Upper lobe of left lung (tissue), 6 donors: ENCODE measurements at places on chromosomes 7 and 10. TPM values are rescaled to one million over a fixed set of nuclear protein-coding genes. Genes with fewer than 3 reads are reported as not detected.
A peak's percentile ranks its signal among the peaks of the same experiment; 100 is the strongest.

DNA sequence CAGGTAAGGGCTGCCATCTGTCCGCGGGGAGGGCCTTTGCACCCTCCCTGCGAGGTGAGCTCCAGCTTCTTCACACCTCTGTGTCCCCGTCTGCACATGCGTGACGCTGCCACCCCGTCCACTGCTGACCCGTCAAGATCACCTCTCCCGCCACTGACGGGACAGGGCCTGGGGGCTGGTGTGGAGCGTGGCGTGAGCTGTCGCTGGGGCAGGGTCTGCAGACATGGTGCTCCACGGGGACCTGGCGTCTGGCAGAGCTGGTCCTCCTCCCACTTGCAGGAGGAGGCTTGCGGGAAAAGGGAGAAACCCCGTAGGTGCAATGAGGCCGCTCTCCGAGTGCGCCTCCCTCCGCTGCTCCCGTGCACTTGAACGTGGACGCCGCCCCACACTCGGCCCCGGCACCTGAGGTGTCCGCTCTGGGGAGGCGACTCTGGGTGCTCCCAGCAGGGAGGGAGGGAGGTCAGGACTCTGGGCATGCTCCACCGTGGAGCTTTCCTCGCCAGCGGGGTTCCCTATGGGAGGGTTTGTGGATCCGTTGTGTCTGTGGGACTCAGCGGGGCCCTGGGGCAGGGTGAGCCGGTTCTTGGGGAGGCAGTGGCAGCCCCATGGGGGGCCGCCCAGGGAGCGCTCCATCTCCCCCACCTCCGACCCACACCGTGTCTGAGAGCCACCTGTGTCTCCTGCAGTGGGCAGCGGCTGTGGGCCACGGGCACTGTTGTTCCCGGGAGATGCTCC, 17.6 kb upstream of the DPYSL4 start:
- H3K27ac ChIP-seq, result no peak overlapping the region
- no peak for DNase-seq
- H3K4me3 ChIP-seq, result no peak overlapping the region

DNA sequence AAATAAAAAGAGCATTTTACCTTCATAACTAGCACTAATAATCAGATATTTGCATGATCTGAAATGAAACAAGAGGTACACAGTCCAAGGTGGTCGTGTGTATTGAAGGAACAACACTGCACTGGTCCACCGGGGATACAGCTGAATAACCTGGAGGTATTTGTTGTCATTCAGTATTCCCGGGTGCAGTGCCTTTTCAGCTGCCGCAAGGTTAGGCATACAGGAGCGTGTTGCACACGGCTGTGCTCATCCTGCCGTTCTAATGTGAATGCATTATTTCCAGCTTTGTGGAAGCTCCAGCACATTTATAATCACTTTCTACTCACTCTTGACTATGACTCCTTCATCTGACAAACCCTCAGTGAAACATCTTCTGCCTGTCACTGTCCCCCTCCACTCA, 377.8 kb downstream of the GFRA1 start:
- no peaks in the 10 kb centered on the region for H3K27me3 ChIP-seq
- no peak overlapping the region for H3K4me3 ChIP-seq
- no peaks in the 10 kb centered on the region for H3K36me3 ChIP-seq
- no peak for DNase-seq
- H3K27ac ChIP-seq, result no peak overlapping the region

DNA sequence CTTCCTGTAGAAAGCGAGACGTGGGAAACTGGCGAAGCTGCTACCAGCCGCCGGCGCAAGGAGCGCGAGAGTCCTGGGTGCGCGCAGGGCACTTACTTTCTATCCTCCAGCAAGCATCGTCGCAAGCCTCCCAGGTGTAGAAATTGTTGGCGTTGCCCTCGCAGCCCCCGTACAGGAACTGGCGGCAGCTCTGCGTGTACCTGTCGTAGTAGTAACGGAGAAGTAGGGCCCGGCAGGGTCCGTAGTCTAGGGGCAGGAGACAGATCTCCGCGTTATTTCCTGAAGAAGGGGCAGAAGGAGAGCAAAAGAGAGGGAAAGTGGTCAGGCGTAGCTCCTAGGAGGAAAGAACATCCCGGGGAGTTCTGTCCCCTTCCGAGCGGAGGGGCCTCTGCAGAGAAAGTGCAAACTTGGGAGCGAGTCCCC, 501 bp downstream of the TFPI2 start:
- peaks cover 8% of the 10 kb centered on the region for H3K4me1 ChIP-seq
- no peak overlapping the region for H3K27ac ChIP-seq
- no peaks in the 10 kb centered on the region for H3K27me3 ChIP-seq
- peak; percentile 21 for DNase-seq

DNA sequence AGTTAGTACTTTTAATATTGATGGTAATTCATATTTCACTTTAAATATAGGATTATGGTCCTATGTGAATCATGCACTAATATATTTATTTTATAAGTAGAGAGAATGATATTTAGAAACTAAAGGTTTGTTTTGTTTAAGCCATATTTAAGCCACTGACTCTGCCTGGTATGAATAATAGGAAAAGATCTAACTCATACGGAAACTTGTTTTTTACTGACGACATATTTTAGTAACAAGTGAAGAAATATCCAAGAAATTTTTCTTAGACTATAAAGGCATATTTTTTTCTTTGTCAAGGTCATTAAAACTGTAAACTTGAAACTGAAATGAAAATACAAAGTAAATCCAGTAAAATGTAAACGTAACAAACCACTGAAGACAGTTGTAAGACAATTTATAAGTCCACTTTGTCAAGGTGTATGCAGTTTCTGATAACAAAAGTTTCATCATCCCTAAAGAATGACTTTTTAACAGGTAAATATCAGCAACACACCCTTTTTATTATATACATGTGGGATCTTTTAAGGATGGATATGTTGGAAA, 147.1 kb downstream of the PHF14 start:
- H3K4me1 ChIP-seq, result no peaks in the 10 kb centered on the region
- H3K36me3 ChIP-seq, result no peaks in the 10 kb centered on the region
- H3K27me3 ChIP-seq, result no peaks in the 10 kb centered on the region
- no peak overlapping the region for H3K4me3 ChIP-seq

DNA sequence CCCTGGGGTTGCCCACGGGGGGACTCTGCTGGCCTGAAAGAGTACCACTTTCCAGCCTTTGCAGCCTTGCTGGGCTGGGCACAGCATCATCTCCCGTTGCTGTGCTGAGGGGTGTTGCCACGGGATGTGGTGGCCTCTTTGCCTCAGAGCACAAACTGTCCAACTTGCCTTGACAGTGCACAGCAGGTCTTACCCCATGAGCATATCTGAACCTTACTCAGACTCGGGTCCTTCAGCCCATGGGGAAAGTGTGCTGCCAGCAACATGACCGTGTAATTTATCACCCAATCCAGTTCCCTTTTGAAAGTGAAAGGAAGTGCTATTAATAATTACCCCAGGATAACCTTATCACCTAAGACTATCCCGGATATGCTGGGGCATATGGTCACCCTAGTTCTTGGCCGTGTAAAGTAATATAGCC, 46.8 kb downstream of the TBXAS1 start:
- peak; percentile 56 for DNase-seq
- H3K27ac ChIP-seq, result no peak overlapping the region
- peaks cover 5% of the 10 kb centered on the region for H3K36me3 ChIP-seq
- no peak overlapping the region for H3K4me3 ChIP-seq
- peaks cover 36% of the 10 kb centered on the region for H3K4me1 ChIP-seq

DNA sequence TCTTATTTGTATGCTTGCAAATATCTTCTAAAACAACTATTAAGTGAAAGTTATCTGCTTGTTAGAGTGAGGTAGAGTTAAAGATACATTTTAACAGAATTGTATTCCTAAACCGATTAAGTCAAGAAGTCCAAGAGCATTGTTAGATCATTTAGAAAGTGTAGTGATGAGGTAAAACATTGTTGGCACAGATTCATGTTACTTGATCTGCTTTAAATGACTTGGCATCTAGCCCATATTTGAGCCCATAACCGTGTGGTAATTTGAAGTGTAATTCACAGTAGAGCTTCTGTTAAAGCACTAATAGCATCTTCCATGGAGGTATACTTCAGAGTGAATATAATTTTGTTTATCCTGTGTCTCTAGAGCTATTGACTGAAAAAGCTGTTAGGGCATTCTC, 62.1 kb downstream of the PTEN start:
- no peak overlapping the region for H3K27ac ChIP-seq
- DNase-seq, result no peak
- H3K27me3 ChIP-seq, result no peaks in the 10 kb centered on the region
- peaks cover 50% of the 10 kb centered on the region for H3K4me1 ChIP-seq
- H3K36me3 ChIP-seq, result no peaks in the 10 kb centered on the region

- peaks cover 74% of the 10 kb centered on the region for H3K4me1 ChIP-seq
- no peaks in the 10 kb centered on the region for H3K36me3 ChIP-seq
- H3K27ac ChIP-seq, result peak overlapping the region; percentile 78
- no peak overlapping the region for H3K4me3 ChIP-seq
- no peaks in the 10 kb centered on the region for H3K27me3 ChIP-seq
Measured at GRCh38 chr7:131072505-131073091, 255.1 kb upstream of the MKLN1 start.

- peak overlapping the region; percentile 57 for H3K27ac ChIP-seq
- no peak for DNase-seq
- no peak overlapping the region for H3K4me3 ChIP-seq
- peaks cover 45% of the 10 kb centered on the region for H3K4me1 ChIP-seq
- H3K27me3 ChIP-seq, result no peaks in the 10 kb centered on the region
- H3K36me3 ChIP-seq, result no peaks in the 10 kb centered on the region
Measured at GRCh38 chr7:137936509-137937201, 65.2 kb downstream of the CREB3L2 start.

DNA sequence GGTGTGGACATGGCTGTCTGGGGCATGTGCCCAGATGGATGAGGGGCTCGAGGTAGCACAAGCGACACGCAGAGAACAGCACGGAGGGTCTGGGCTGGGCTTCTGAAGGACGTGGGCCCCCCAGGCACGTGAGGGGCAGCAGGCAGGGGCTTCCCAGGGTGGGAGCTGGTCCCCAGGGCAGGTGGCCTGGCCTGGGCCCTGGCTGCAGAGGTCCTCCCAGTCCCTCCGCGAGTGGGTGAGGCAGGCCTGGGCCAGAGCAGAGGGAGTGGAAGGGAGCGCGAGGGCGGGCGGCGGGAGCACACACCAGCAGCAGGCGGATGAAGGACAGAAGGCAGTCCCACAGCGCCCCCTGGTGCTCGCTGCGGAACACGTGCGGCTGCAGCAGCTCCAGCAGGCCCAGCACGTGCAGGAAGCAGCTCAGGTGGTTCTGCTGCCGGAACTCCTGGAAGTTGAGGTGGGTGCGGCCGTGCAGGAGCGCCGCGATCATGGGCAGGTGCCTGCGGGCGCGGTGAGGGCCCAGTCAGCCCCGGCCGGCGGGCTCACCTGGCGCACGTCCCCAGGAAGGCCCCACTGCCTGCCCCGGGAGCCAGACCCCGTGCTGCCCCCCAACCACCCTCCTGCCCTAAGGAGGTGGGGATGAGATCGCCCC, 14.7 kb upstream of the MICALL2 start:
- H3K27ac ChIP-seq, result no peak overlapping the region
- no peaks in the 10 kb centered on the region for H3K4me1 ChIP-seq
- H3K4me3 ChIP-seq, result no peak overlapping the region
- DNase-seq, result peak; percentile 95
- no peaks in the 10 kb centered on the region for H3K27me3 ChIP-seq

- no peak overlapping the region for H3K27ac ChIP-seq
- no peak for DNase-seq
- H3K36me3 ChIP-seq, result no peaks in the 10 kb centered on the region
- H3K4me3 ChIP-seq, result no peak overlapping the region
- no peaks in the 10 kb centered on the region for H3K4me1 ChIP-seq
Measured at GRCh38 chr7:114660126-114660486, 245.5 kb downstream of the FOXP2 start.

DNA sequence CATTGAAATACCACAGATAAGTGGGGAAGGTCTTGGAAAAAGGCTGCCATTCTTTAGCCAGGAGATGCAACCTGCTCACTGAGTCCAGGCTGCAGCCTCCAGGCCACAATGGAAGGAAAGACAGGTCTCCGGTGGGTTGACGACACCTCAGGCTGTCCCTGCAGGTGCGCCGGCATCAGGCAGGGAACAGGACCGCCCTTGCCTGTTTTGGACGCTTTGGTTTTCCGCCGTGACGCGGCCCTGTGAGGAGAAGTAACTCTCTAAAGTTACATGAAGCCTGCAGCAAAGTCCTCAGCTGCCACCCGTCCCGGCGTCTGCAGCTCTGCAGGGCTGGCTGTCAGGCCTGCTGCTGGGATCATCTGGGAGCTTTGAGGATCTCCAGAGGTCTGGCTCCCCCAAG, 147.0 kb downstream of the WDR37 start:
- H3K36me3 ChIP-seq, result no peaks in the 10 kb centered on the region
- H3K4me1 ChIP-seq, result no peaks in the 10 kb centered on the region
- no peak overlapping the region for H3K27ac ChIP-seq
- DNase-seq, result no peak
- no peak overlapping the region for H3K4me3 ChIP-seq
- H3K27me3 ChIP-seq, result peaks cover 4% of the 10 kb centered on the region

DNA sequence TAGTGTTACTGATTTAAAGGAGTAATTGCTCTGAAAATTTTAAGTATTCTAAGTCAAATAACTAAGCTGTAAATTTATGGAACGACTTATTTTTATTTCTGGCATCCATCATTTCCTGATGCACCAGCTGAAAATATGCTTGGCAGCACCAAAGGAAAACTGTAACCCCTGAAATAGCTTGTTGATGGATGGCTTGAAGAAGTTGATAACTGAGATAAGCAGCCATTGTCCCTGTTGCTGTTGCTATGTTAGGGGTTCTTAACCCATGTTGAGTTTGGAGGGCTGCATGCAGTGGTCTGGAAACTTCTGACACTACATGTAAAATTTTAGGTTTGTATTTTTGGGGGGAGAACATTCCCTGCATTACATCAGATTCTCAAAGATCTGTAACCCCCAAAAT, 30.6 kb downstream of the RPA3 start:
- peaks cover 14% of the 10 kb centered on the region for H3K4me1 ChIP-seq
- no peak overlapping the region for H3K27ac ChIP-seq
- H3K27me3 ChIP-seq, result no peaks in the 10 kb centered on the region
- no peak overlapping the region for H3K4me3 ChIP-seq
- no peaks in the 10 kb centered on the region for H3K36me3 ChIP-seq

GRCh38 chr10:88979153-88979562, 11.4 kb upstream of the FAS start:
- H3K27ac ChIP-seq, result no peak overlapping the region
- DNase-seq, result no peak
- no peak overlapping the region for H3K4me3 ChIP-seq
- no peaks in the 10 kb centered on the region for H3K36me3 ChIP-seq

GRCh38 chr10:15225511-15225910, 57.0 kb upstream of the NMT2 start:
- H3K27ac ChIP-seq, result no peak overlapping the region
- no peaks in the 10 kb centered on the region for H3K4me1 ChIP-seq
- no peaks in the 10 kb centered on the region for H3K36me3 ChIP-seq
- no peaks in the 10 kb centered on the region for H3K27me3 ChIP-seq

Gene NEUROD6
- total RNA-seq, result not detected

Gene VSIR
- total RNA-seq, result 85.9 TPM

Gene TMED4
- 78.8 TPM for total RNA-seq

Gene ENTPD1
- total RNA-seq, result 38.8 TPM

Gene COL28A1
- 4.3 TPM for total RNA-seq

Gene PLPP4
- total RNA-seq, result 0.54 TPM

Gene BTAF1
- total RNA-seq, result 65.0 TPM

Gene CC2D2B
- 5.5 TPM for total RNA-seq
